Transverse colon (tissue), 4 donors: ENCODE measurements at places on chromosomes 13 and 19. TPM values are rescaled to one million over a fixed set of nuclear protein-coding genes. Genes with fewer than 3 reads are reported as not detected.
A peak's percentile ranks its signal among the peaks of the same experiment; 100 is the strongest.

The FSTL3 gene
- 14.1 TPM for total RNA-seq

DNA sequence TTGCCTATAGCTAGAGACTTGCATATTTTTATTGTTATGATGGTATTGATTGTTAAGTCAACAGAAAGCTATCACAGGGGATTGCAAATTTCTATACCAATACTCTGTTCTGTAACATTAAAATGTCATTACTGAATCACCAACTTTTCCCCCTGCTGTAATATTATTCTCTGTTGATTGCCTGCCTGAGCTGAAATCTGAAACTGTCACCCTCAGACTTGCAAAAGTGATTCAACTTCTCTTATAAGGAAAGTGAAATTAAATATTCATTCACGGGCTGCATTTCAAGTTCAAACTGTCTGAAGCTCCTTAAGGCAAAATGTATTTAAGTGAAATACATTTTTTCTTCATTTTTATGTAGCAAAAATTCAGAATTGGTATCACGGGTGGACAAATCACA lies 723.2 kb downstream of the PCDH9 start:
- no peaks in the 10 kb centered on the region for H3K27me3 ChIP-seq
- H3K4me3 ChIP-seq, result no peak overlapping the region
- DNase-seq, result no peak
- no peak overlapping the region for H3K27ac ChIP-seq
- H3K36me3 ChIP-seq, result no peaks in the 10 kb centered on the region

DNA sequence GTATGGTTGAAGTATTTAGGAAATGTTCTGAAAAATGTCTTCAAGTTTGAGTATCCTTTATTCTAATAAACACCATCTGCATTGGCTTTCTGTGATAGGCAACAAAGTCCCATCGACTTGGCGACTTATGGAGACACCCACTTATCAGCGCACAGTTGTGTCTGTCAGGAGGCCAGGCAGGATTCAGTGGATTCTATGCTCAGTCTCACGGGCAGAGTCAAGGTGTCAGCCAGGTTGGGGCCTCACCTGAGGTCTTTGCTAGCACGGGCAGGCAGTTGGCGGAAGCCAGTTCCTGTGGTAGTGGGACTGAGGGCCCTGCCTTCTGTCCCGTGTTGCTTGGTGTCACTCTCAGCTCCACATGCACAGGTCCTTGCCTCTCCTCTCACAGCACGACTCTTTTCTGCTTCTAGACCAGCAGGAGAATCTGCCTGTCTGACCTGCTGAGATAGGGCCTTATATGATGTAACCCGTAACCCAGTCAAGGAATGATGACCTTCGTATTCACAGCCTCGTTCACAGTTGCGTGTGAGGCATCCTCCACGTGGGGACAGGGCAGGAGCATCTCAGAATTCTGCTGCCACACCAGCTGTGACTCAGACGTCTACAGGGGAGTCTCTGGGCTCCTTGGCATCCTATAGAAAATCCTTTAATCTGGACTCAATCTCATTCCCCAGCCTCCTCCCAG lies 10.0 kb downstream of the CUL4A start:
- DNase-seq, result no peak
- H3K4me1 ChIP-seq, result peaks cover 8% of the 10 kb centered on the region
- H3K27ac ChIP-seq, result no peak overlapping the region
- no peaks in the 10 kb centered on the region for H3K27me3 ChIP-seq
- H3K4me3 ChIP-seq, result no peak overlapping the region

DNA sequence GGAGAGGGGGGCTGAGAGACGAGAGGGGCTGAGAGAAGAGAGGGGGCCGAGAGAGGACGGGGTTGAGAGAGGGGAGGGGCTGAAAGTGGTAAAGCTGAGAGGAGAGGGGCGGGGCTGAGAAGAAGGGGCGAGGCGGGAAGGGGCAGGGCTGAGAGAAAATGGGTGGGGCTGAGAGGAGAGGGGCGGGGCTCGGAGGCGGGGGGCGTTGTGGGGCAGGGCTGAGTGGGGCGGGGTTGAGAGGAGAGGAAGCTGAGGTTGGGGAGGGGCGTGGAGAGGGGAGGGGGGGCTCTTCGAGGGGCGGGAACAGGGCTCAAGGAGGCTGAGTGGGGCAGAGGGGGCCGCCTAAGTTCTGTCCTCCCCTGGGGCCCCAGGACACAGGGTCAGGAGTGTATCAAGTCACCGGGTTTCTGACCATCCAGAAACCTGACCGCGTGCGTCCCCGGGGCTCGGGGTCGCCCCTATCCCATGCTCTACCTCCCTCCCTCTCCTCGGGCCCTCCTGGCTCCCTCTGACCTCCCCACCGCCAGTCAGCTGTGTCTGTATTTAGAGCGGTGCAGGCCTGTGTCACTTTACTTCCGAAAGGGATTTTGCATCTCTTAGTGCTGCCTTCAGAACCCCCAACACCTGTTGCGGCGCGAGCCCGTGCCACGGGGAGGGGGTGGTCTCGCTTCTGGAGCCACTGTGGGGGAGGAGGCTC lies 38.6 kb upstream of the SEMA6B start:
- no peak overlapping the region for H3K27ac ChIP-seq
- H3K27me3 ChIP-seq, result peaks cover 75% of the 10 kb centered on the region
- H3K4me1 ChIP-seq, result no peaks in the 10 kb centered on the region
- H3K4me3 ChIP-seq, result no peak overlapping the region

DNA sequence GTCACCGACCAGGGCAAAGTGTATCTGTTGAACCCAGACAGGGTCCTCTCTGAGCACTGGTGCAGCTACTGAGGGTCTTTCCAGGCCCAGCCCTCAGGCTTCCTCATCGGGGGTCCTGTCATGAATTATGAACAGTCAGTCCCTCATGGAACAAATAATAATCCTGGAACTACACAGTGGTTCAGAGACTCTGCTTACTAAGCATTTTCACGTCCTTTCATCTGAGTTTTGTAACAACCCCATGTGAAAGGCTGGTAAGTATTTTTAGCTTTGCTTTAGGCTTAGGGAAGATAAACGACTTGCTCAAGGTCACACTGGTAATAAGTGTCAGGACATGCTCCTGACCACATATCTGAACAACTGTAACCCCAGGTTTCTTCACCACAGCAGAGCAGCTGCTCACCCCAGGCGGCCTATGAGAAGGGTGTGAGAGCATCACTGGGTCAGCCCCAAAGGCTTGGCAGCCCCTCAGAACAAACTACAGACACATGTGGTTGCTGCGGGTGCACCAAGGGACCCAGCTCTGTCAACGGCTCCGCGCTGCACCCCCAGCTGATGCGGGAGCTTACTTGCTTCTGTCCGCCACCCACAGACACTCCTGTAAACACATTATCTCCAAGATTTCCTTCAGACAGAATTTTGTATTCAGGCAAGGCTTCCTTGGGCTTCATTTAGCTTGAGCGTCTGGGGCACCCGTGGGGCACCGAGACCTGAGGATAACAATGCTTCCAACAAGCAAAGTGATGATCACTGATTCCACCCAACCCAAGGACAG lies 19.4 kb upstream of the GSX1 start:
- DNase-seq, result no peak
- no peaks in the 10 kb centered on the region for H3K4me1 ChIP-seq
- peaks cover 42% of the 10 kb centered on the region for H3K27me3 ChIP-seq

The IZUMO1 gene
- total RNA-seq, result not detected

The RASGRP4 gene
- 1.7 TPM for total RNA-seq

DNA sequence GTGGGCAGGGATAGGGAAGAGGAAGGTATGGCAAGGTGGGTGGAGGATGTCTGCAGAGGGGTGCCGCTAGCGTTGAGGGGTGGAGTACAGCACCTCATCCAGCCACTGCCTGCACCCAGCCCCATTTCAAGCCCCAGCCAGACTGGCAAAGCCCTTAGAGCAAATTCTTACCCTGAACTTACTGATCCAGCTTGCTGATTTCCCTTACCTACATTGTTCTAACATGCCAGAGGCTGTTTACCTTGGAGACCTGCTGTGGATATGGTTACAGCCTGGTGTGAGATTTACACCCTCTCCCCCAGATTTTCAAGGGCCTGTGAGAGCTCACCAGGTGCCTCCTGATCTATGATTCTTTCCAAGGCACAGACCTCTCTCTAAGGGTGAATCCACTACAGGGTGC lies 86.0 kb downstream of the ZNF726 start:
- H3K4me1 ChIP-seq, result no peaks in the 10 kb centered on the region
- H3K4me3 ChIP-seq, result no peak overlapping the region
- no peaks in the 10 kb centered on the region for H3K27me3 ChIP-seq
- no peaks in the 10 kb centered on the region for H3K36me3 ChIP-seq

DNA sequence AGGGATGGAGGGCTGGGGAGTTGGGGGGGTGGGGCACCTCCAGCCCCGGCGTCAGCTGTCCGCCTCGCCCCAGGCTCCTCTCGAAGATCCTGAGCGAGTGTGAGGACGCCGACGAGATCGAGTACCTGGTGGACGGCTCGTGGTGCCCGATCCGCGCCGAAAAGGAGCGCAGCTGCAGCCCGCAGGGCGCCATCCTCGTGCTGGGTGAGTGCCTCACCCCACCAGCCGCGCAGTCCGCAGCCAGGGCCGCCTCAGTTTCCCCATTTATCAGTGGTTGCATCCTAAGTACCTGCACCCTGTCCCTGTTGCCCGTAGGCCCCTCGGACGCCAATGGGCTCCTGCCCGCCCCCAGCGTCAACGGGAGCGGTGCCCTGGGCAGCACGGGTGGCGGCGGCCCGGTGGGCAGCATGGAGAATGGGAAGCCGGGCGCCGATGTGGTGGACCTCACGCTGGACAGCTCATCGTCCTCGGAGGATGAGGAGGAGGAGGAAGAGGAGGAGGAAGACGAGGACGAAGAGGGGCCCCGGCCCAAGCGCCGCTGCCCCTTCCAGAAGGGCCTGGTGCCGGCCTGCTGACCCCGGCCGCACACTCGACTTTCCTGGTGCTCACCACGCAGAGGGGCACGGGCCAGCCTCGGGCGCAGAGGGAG lies 29.3 kb downstream of the ZBTB7A start:
- no peak for DNase-seq
- no peaks in the 10 kb centered on the region for H3K27me3 ChIP-seq
- no peaks in the 10 kb centered on the region for H3K4me1 ChIP-seq

The ZNF835 gene
- 1.4 TPM for total RNA-seq

- H3K36me3 ChIP-seq, result no peaks in the 10 kb centered on the region
- no peak overlapping the region for H3K4me3 ChIP-seq
- DNase-seq, result no peak
- H3K27me3 ChIP-seq, result no peaks in the 10 kb centered on the region
- no peak overlapping the region for H3K27ac ChIP-seq
Measured at GRCh38 chr19:54630782-54631181, 498 bp downstream of the LILRB1 start.

- no peaks in the 10 kb centered on the region for H3K36me3 ChIP-seq
- H3K27ac ChIP-seq, result peak overlapping the region; percentile 43
- no peak for DNase-seq
- no peaks in the 10 kb centered on the region for H3K4me1 ChIP-seq
- no peaks in the 10 kb centered on the region for H3K27me3 ChIP-seq
- H3K4me3 ChIP-seq, result no peak overlapping the region
Measured at GRCh38 chr13:44969551-44970484, 19.5 kb downstream of the NUFIP1 start.

DNA sequence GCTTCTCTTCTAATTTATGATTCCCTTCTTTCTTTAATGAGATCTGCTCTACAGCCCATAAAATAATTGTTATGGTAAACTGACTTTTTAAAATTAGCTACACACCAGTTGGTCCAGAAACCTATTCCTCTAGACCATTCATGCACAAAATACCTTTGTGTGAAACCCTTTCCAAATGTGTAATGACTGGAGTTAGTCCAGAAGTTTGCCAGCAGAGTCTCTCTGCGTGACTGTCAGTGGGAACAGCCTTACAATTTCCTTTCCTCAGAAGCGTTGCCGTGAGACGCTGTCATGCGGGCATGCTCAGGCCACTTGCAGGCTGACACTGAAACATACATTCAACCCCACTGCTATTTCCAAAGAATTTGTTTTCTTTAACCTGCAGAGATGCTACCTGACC lies 965.2 kb downstream of the PCDH9 start:
- H3K27ac ChIP-seq, result no peak overlapping the region
- no peaks in the 10 kb centered on the region for H3K36me3 ChIP-seq
- H3K4me1 ChIP-seq, result no peaks in the 10 kb centered on the region
- no peak overlapping the region for H3K4me3 ChIP-seq

GRCh38 chr19:33699754-33700407 lies 78.1 kb downstream of the CHST8 start:
- no peak for DNase-seq
- H3K36me3 ChIP-seq, result no peaks in the 10 kb centered on the region
- no peak overlapping the region for H3K4me3 ChIP-seq
- no peaks in the 10 kb centered on the region for H3K4me1 ChIP-seq
- no peak overlapping the region for H3K27ac ChIP-seq

DNA sequence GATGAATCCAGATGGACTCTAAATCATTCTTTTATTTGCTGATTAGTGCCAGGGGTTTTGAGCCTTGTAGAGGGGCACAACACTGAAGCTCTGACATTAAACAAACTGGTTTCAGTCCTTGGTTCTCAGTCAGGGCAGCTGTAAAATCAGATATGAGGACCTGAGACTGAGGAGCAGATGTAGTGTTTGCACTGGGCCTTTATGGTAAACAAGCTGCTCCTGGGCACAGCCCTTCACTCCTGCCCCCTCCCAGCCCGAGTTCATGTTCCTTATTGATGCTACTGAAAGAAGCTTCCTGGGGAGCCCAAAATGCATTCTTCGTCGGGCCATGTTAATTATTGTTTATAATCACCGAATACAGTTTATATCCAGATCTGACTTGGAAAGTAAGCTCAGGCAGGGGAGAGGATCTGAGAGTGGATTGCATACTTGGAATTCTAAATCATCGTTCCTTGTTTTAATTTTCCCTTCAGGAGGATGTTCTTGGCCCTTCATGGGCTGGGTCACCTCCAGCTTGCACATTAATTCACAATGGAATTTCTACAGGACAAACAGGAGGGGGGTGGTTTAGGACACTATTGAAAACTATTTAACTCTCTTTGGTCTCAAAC lies 213.5 kb downstream of the FGF9 start:
- no peak overlapping the region for H3K4me3 ChIP-seq
- H3K4me1 ChIP-seq, result no peaks in the 10 kb centered on the region
- DNase-seq, result no peak
- no peaks in the 10 kb centered on the region for H3K36me3 ChIP-seq

GRCh38 chr13:101977475-101977874 lies 424.4 kb downstream of the FGF14 start:
- no peaks in the 10 kb centered on the region for H3K36me3 ChIP-seq
- H3K27me3 ChIP-seq, result no peaks in the 10 kb centered on the region
- H3K4me3 ChIP-seq, result no peak overlapping the region
- DNase-seq, result no peak
- H3K27ac ChIP-seq, result no peak overlapping the region
- H3K4me1 ChIP-seq, result peaks cover 16% of the 10 kb centered on the region

DNA sequence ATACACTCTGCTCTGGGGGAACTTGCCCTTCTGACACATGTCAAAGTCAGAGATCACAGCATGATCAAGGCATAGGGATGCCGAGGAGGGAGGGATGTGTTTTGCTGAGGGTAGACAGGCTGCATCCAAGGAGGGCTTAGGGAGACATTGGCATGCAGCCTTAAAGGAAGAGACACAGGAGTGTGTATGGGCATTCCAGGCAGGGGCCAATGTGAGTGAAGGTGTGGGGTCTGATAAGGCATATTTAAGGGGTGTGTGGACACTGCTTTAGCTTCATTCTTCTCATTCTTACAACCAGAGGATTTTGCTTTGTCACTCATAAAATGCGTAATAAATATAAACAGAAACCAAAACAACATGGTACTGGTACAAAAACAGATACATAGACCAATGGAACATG lies 193.4 kb downstream of the RGCC start:
- H3K4me3 ChIP-seq, result no peak overlapping the region
- no peak for DNase-seq
- H3K27ac ChIP-seq, result no peak overlapping the region
- peaks cover 16% of the 10 kb centered on the region for H3K4me1 ChIP-seq
- H3K36me3 ChIP-seq, result no peaks in the 10 kb centered on the region

GRCh38 chr13:103539265-103539664 lies 473.0 kb upstream of the SLC10A2 start:
- DNase-seq, result no peak
- H3K27me3 ChIP-seq, result no peaks in the 10 kb centered on the region
- H3K4me3 ChIP-seq, result no peak overlapping the region
- H3K27ac ChIP-seq, result no peak overlapping the region
